ENCODE measurements at places on chromosomes 6 and 20.

DNA sequence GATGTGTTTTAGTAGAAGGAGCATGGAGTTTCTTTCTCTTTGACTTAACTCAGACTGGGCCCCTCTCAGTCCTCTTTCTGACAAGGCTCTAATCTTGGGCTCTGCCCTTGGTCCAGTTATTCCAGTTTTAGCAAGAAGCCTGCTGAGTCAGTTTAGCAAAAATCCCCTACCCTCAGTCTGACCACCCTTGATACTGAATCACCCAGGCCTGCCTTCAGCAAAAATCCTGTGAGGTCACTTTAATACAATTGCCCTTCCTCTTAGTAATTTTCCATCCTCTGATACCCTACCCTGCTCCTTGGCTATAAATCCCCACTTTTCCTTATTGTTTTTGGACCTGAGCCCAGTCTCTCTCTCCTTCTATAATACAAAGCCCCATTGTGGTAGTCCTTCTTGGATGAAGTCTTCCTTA is 326.7 kb upstream of the NOX3 start:
- DNase-seq, result no peak

DNA sequence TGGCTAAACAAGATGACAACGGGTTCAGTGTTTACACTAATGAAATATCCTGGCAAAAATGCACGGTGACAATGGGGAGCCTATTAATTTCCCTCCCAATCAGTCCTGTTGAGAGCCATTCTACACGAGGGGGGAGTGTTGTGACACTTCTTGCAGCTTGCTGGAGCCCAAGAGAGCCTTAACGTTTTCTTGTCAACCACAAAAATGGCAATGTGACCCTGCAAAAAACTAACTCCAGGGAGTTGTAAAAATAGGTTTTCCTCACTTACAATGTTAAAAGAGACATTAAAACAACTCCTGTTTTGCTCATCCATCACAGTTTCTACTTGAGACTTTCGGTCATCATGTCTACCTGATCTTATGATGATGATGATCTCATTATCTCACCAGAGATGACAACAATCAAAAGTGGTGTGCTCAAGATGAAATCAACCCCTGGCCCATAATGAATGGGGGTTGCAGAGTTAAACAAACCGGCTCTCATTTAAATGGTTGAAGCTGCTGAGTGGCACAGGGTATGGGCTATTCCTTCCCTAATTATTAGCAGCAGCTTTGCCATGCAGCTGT is 57.9 kb downstream of the GJA10 start:
- DNase-seq, result no peak

DNA sequence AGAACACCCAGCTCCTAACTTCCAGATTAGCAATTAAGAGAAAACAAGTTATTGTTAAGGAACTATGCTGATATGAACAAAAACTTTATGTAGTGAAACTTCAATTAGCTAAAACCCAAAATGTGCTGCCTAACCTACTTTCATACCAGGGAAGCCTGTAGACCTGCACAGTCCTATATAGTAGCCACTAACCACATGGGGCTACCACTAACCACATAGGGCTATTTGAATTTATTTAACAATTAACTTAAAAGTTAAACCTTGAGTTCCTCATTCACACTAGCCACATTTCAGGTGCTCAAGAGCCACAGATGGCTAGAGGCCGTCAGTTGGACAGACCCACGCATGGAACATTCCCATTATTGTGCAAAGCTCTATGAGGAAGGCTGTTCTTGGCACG is 72.4 kb upstream of the LAMP5 start:
- no peak for DNase-seq

DNA sequence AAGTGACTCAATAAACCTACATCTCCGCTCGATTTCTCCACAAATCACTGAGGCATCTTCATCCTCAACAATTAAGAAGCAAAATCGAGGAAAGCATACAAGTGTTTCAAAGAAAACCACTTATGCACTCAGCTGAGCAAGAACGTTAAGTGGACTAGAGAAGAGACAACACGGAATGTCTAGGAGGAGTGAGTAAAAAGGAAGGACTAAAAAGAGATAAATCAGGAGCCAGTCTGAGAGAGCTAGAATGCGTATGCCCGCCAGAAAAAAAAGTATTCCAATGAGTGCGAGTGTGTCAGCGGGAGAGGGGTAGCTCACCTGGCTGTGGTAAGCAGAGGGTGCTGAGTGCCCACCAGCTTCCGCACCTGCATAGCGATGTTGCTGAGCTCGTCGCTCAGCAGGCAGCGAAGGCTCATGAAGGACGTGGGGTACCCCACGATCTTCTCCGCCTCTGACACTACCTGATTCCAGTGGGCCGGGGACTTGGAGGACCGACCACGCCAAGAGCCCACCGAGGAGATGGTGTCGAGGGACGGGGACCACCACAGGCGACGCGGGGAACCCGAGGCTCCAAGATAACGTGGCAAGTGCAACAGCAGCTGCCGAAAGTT is 587 bp downstream of the PDSS2 start:
- DNase-seq, result no peak

GRCh38 chr6:91433660-91434534 is 847.0 kb upstream of the MAP3K7 start:
- DNase-seq, result no peak

All from thoracic aorta (tissue), 2 donors.